NCI-H187 treated with DMSO at 0.1 percent for 48 hours (cell line): ENCODE measurements at places on chromosomes 1 and 21.

GRCh38 chr1:154327466-154328317 is 2.4 kb downstream of the ATP8B2 start:
- peak; percentile 30 for DNase-seq

DNA sequence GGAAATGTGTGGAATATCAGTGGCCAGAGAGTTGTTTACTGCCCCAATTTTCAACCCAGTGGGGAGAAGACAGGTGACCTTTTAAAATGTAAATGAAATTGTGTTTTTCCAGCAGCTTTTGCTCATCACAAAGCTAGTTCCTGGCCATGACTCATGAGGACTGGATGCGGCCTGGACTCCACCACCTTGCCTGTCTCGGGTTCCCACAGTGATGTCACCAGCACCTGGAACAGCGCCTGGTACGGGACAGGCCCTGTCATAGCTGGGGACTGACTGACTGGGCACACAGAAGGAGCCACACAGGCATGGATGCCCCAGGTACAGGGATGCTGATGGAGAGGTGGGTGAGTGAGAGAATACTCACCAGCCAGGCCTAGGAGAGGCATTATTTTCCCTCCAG is 277.1 kb downstream of the AJAP1 start:
- DNase-seq, result no peak

DNA sequence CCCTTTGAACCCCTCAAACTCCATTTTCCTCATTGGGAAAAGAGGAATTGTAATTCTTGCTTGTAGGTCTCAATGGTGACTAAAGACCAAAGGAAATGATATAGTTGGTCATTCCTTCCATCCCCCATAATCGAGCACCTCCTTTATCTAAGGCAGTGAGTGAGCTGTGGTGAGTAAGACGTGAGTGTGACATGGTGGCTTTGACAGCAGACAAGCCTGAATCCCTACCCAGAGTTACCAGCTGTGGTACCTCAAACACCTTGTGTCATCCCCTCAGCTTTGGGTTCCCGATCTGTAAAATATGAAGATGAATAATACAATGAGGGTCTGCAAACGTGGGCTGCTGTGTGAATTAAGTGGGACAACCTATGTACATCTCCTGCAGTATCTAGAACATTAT is 8.4 kb downstream of the TRAF5 start:
- DNase-seq, result no peak

- DNase-seq, result no peak
These were observed 1.6 kb downstream of the LCE2A start for GRCh38 chr1:152699746-152700145.

- DNase-seq, result no peak
These were observed 431.3 kb downstream of the MRPL39 start for GRCh38 chr21:25175938-25176337.

DNA sequence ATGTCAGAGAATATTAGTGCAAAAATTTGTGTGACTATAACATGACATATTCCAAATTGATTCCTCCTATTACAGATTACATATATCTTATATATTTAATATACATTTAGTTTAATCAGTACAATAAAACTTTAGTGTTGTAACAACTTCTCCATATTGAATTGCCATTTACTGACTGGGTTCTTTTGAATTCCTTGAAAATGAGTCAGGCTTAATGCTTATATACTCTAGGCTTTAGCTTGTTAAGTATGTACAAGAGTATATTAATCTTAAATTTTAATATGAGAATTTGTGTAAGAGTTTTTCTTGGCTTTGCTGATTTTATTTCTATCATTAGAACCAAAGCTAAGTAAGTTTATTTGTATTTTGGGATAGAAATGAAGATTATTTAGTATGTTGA is 40.3 kb downstream of the XPR1 start:
- no peak for DNase-seq

GRCh38 chr1:22171951-22172715 is 29.2 kb upstream of the WNT4 start:
- DNase-seq, result no peak

DNA sequence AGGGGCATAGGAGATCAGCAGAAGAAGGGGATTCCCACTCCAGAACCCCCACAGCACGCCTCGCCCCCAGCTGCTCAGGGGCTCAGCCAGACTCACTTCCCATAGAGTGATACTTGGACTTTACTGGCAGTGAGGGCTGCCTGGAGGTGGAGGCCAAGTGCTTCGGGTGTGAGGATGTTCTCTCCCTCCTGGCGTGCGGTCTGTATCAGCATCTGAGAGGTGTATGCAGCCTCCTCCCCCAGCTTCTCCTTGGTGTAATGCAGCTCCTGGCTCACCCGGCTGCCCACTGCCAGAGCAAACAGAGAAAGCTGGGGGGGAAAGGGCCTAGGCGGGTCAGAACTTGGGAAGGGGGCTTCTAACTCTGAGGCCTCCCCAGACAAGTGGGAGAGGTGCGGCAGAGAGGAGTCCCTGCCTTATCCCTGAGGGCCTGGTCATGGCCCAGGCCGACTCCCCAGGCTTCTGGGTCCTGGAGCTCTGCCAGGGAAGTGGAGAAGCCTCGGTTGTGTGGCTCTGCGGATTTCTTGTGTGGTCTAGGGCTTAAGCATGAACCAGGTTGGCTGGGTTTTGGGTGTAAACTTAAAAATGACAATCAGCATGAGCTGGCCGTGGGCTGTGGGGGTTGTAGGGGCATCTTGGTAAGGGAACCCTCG is 10.9 kb downstream of the PTCH2 start:
- DNase-seq, result no peak

DNA sequence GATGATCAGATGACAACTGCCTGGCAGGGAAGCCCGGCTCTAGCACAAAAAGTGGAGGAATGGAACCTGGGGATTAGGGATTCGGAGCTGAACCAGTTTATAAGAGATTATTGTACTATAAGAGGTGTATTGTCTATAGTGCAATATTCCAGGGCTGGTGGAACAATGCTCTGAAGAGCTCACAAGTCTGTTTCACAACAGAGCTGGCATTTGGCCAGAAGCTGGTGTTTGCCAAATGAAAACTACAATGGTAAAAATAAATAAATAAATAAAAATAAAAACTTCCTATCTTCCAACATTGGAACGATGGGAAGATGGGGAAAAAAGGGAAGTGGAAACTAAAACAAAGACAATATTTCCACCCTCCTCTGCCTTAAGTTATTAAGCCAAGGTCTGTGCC is 73.5 kb downstream of the CHODL start:
- no peak for DNase-seq

- DNase-seq, result no peak
These were observed 10.4 kb downstream of the PTGFR start for GRCh38 chr1:78501203-78501602.

DNA sequence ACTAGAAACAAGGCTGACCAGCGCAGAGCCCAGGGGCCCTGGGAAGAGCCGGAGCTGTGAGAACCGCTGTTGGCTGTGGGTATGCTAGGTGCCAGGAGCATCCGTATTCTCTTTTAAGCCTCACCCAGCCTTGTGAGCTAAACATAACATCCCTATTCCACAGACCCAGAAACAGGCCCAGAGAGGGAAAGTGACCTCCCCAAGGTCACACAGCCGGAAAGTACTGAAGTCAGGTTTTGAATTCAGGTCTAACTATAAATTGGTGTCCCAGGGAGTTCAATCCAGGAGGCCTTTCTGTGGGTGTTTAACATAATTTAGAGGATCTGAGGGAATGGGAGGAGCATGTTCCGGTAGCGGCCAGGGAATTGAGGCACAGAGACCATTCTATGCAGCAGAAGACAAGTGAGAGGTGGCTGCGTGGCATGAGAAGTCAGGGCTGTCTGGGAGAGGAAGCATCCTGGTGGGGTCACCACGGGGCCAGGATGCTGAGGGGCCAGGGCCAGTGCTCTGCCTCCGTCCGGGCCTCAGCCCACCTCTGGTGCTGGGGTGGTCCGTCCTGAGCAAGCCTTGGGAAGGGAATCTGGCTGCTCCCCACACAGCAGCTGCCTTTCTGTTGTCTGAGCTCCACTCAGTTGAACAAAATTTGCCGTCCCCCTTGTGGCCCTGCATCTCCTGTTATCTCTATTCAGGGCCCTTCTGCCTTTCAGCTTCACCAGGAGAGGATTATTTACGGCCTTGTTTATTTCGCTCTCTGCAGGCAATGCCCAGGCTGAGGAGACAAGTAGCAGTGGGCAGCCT is 338.8 kb upstream of the VAMP3 start:
- peak; percentile 24 for DNase-seq

DNA sequence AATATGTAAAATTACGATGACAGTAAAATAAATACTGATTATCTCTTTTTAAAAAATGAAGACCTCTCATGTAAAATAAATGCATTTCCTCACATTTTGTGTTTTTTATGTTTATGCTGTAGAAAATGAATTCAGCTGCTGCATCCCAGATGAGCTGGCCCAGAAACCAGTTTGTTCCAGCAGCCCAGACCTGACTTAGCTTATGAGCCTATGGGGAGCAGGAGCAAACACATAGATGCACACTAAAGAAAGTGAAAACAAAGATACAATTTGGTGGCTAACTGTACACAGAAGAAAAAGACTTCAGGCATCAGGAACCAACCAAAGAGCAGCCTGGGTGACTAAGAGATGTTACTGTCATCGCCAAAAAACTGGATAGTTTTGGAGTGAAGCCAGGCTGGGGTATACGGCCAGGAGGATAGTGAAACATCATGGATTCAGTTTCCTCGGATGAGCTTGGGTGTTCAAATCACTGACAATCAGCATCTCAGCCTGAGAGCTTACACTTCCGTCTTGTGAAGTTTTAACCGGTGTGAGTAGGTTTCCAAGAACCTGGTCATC is 113.9 kb upstream of the BACE2 start:
- no peak for DNase-seq

- no peak for DNase-seq
These were observed 10.4 kb downstream of the DTL start for GRCh38 chr1:212045981-212046380.

DNA sequence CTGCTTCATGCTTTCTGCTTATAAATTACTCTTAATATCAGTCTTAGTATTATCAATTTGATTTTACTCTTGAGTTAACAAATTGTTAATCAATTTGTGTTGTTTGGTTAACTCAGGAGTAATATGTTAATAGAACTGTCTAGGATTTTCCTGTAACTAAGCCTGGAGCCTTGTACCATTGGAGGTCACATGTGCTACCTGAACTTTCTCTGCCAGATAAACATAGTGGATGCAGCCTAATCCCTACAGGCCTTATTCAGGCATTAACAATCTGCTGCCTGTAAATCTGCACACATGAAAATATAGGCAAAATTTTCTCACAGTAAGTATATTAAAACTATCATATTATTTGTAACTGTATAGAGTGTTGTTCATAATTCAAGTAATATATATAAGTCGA is 47.1 kb upstream of the TMPRSS2 start:
- no peak for DNase-seq

GRCh38 chr1:112267929-112268328 is 128.1 kb upstream of the CTTNBP2NL start:
- no peak for DNase-seq
